ENCODE measurements at places on chromosomes 7 and 10. TPM values are rescaled to one million over a fixed set of nuclear protein-coding genes. Genes with fewer than 3 reads are reported as not detected.

DGKB gene
- total RNA-seq = 0.63 TPM

ZNF365 gene
- 3.6 TPM for total RNA-seq

MBL2 gene
- not detected for total RNA-seq

AKR1C3 gene
- 42.1 TPM for total RNA-seq

C7orf33 gene
- total RNA-seq = not detected

AKR1D1 gene
- not detected for total RNA-seq

RPS24 gene
- total RNA-seq = 1,748 TPM

- no peaks in the 10 kb centered on the region for H3K27me3 ChIP-seq
- DNase-seq = no peak
- no peaks in the 10 kb centered on the region for H3K36me3 ChIP-seq
- H3K4me1 ChIP-seq = no peaks in the 10 kb centered on the region
These were observed 60.3 kb upstream of the LBX1 start for GRCh38 chr10:101289541-101289940.

DNA sequence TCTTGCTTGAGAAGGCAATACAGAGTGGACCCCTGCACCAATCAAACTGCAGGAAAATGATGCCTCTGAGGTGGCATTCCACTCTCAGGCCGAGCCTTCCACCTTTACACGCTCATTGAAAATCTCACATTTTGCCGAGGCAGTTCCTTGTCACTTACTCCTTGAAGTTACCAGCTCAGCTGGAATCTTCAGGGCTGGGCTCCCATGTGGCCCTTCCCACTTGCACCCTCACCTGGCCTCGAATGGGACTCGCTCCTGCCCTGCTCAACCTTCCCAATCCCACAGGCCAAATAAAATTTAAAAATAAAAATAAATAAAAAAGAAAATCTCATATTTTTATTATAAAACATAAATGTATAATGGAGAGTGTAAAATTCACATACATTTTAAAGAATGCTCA, 790.7 kb upstream of the COBL start:
- no peak overlapping the region for H3K4me3 ChIP-seq
- no peaks in the 10 kb centered on the region for H3K4me1 ChIP-seq
- DNase-seq = no peak
- H3K27me3 ChIP-seq = no peaks in the 10 kb centered on the region
- no peak overlapping the region for H3K27ac ChIP-seq

GRCh38 chr10:93821051-93821772, 63.5 kb downstream of the LGI1 start:
- no peaks in the 10 kb centered on the region for H3K27me3 ChIP-seq
- no peaks in the 10 kb centered on the region for H3K36me3 ChIP-seq
- H3K4me3 ChIP-seq = no peak overlapping the region
- no peak overlapping the region for H3K27ac ChIP-seq
- no peak for DNase-seq
- no peaks in the 10 kb centered on the region for H3K4me1 ChIP-seq

DNA sequence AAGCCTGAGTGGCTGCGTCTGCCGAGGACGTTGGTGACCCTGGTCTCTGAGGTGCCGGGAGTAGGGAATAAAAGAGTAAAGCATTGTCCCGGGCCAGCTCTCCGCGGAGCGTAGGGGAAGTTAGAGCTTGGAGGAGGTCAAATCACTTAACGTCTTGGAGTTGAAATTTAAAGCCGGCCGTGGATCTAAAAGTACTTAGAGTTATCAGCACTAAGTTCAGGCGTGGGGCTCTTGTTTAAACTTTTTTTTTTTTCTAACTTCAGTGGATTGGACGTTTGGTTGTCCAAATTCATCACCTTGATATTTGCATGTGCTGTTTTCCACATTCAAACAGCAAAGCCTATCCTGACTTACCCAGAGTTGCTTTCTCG, 700 bp downstream of the NIPSNAP2 start:
- H3K4me3 ChIP-seq = peak overlapping the region; percentile 64
- no peaks in the 10 kb centered on the region for H3K36me3 ChIP-seq
- H3K27ac ChIP-seq = peak overlapping the region; percentile 94
- H3K4me1 ChIP-seq = no peaks in the 10 kb centered on the region
- H3K27me3 ChIP-seq = no peaks in the 10 kb centered on the region
- no peak for DNase-seq

GRCh38 chr7:142602756-142603155, 146.5 kb upstream of the PRSS1 start:
- H3K27ac ChIP-seq = no peak overlapping the region
- no peaks in the 10 kb centered on the region for H3K27me3 ChIP-seq
- no peak for DNase-seq
- no peaks in the 10 kb centered on the region for H3K4me1 ChIP-seq

DNA sequence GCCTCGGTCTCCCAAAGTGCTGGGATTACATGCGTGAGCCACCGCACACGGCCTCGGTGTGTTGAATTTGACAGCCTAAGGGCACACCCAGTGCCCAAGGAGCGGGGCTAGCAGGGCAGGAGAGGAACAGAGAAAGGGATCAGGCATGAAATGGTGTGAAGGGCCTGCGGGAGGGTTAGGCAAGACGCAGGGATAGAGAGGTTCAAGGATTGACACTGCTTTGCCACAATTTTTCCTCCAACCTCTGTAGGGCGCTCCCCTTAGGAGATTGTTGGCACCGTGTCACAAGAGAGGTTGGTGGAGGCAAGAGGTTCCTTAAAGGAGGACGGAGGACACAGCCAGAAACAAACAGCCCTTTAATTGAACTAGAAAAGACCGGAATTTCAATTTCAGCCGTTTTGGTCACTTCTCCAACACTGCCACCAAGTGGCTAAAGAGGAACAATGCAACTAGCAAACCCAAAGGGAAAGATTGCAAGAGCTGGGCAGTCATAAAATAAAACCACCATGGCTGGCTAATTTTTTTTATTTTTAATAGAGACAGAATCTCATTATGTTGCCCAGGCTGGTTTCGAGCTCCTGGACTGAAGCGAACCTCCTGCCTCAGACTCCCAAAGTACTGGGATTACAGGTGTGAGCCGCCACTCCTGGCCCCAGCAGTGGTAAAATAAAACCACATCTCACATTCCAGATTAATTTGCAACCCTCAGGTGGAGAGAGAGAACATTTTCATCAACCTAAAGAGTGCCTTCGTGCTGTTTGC, 6.9 kb upstream of the CREB3L2 start:
- DNase-seq = peak; percentile 58
- no peak overlapping the region for H3K27ac ChIP-seq
- no peaks in the 10 kb centered on the region for H3K27me3 ChIP-seq
- H3K4me1 ChIP-seq = no peaks in the 10 kb centered on the region
- no peaks in the 10 kb centered on the region for H3K36me3 ChIP-seq
- no peak overlapping the region for H3K4me3 ChIP-seq

- no peaks in the 10 kb centered on the region for H3K4me1 ChIP-seq
- H3K27ac ChIP-seq = no peak overlapping the region
- H3K36me3 ChIP-seq = peaks cover under 1% of the 10 kb centered on the region
- no peak for DNase-seq
- H3K27me3 ChIP-seq = no peaks in the 10 kb centered on the region
These were observed 85.2 kb upstream of the AMPH start for GRCh38 chr7:38716397-38716796.

GRCh38 chr10:81502677-81503359, 372.2 kb upstream of the NRG3 start:
- H3K4me1 ChIP-seq = no peaks in the 10 kb centered on the region
- no peak for DNase-seq
- no peaks in the 10 kb centered on the region for H3K36me3 ChIP-seq
- no peak overlapping the region for H3K27ac ChIP-seq
- no peaks in the 10 kb centered on the region for H3K27me3 ChIP-seq

GRCh38 chr10:42938351-42938750, 138.5 kb upstream of the RET start:
- DNase-seq = peak; percentile 50
- H3K27me3 ChIP-seq = peaks cover 2% of the 10 kb centered on the region
- H3K4me1 ChIP-seq = peaks cover 5% of the 10 kb centered on the region
- H3K27ac ChIP-seq = no peak overlapping the region
- H3K4me3 ChIP-seq = no peak overlapping the region

DNA sequence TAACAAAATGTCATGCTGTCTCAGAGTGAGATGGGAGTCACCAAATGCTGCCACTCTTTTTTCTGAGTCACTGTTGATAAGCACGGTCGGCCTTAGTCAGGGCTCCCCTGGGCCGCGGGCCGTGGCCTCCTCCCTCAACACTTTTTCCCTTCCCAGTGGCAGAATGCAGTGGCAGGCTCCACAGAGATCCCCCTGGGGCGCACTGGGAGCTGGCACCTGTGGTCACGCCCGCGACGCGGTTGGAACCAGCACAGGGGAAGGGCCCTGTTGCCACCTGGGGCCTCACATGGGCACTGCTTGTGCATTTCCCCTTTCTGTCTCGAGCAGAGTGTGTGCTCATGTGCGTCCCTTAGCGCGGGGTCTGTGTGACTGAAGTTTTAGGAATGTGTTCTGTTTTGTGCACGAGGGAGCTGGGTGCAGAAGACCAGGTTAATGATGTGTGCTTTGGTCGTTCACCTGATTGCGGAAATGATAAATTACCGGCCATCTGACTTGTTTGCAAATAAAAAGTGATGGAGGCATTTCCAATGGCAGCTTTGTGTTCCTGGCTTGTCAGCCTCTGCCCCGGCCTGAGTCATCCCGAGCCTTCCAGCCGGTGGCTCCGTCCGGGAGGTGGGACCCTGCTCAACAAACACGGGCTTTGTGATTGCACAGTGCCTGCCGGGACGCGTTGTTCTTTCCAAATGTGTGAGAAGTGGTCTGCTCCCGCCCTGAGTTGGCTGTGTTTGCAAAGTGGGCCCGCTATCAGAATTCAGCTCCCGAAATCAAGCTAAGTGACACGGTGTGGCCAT, 100.7 kb downstream of the NKX6-2 start:
- no peaks in the 10 kb centered on the region for H3K36me3 ChIP-seq
- peak overlapping the region; percentile 88 for H3K27ac ChIP-seq
- no peaks in the 10 kb centered on the region for H3K27me3 ChIP-seq
- H3K4me3 ChIP-seq = no peak overlapping the region
- DNase-seq = peak; percentile 93

DNA sequence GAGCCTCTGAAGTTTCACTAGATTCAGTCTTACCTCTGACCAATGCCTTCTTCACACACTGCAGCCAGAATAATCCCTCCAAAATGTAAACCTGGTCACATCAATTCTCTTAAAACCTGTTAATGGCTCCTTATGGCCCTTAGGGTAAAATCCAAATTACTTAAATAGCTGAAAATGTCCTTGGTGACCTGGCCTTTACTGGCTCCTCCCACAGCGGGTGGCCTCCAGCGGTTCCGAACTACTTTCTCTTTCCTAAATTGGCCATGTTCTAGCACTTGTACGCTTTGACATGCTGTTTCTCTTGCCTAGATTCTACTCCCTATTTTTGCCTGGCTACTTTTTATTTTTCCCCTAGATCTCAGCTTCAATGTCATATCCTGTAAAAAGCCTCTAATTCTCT, 36.1 kb downstream of the AGK start:
- H3K27ac ChIP-seq = no peak overlapping the region
- H3K4me1 ChIP-seq = peaks cover 12% of the 10 kb centered on the region
- H3K4me3 ChIP-seq = no peak overlapping the region

- no peaks in the 10 kb centered on the region for H3K4me1 ChIP-seq
- H3K27me3 ChIP-seq = no peaks in the 10 kb centered on the region
- H3K4me3 ChIP-seq = no peak overlapping the region
- no peak for DNase-seq
These were observed 21.6 kb downstream of the FZD1 start for GRCh38 chr7:91285696-91286355.

DNA sequence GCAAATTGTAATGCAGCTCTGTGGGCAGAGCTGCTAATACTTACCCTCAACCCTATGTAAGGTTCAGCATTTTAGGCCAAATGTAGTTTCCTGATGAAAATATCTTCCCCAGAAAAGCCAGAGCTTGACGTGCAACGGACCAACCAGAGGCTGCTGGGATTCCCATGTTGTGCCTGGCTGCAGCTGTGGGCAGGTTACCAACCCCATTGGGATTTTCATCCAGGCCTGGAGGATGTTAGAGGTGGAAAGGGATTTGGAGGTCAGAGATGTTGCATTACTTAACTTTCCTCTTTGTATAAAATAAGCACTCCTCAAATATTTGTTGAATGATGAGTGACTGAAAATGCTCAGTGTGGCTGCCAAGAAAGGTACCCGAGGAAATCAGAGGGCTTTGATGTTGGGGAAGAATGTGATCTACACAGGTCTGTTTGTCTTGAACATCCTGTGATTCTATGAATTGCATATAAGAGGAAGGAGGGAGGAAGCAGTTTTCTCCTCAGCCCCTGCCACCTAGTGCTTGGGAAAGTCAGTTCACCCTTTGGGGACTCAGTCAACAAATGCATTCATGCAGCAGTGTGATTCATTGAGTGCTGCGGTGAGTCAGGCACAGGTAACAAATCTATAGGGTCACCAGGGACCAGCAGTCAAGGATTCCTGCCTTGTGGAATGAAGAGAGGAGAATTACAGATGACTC, 487.2 kb downstream of the RPS24 start:
- DNase-seq = no peak
- no peaks in the 10 kb centered on the region for H3K27me3 ChIP-seq
- H3K27ac ChIP-seq = no peak overlapping the region
- H3K36me3 ChIP-seq = no peaks in the 10 kb centered on the region
- H3K4me1 ChIP-seq = no peaks in the 10 kb centered on the region

- H3K36me3 ChIP-seq = peaks cover 3% of the 10 kb centered on the region
- peak overlapping the region; percentile 73 for H3K27ac ChIP-seq
- DNase-seq = no peak
- H3K27me3 ChIP-seq = no peaks in the 10 kb centered on the region
- no peak overlapping the region for H3K4me3 ChIP-seq
These were observed 41.8 kb downstream of the VIPR2 start for GRCh38 chr7:159102681-159103381.

DNA sequence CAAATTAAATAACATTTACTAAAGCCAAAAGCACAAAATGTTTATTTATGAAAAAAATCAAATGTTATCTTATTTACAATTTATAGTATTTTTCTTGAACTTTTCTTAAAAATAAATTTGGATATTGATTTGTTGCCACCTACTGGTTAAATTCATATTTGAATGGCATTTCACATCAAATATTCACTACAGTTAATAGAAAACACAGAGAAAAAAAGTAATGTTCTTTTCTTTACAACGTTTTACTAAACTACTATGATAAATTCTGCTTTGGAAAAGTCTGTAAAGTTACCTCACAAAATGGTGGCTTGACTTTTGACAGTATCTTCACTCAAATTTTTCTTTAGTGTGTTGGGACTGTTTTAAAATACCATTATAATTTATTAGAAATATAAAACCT, 52.7 kb downstream of the SRPK2 start:
- no peaks in the 10 kb centered on the region for H3K36me3 ChIP-seq
- DNase-seq = no peak
- no peak overlapping the region for H3K27ac ChIP-seq
- H3K4me1 ChIP-seq = no peaks in the 10 kb centered on the region
- no peak overlapping the region for H3K4me3 ChIP-seq

GRCh38 chr10:74058071-74058470, 60.2 kb downstream of the VCL start:
- H3K27ac ChIP-seq = peak overlapping the region; percentile 85
- H3K27me3 ChIP-seq = no peaks in the 10 kb centered on the region
- no peak for DNase-seq
- H3K36me3 ChIP-seq = peaks cover 11% of the 10 kb centered on the region
- no peaks in the 10 kb centered on the region for H3K4me1 ChIP-seq
